SHP77 (cell line): ENCODE measurements at places on chromosomes 11 and 22.

- no peak for DNase-seq
These were observed 541.2 kb upstream of the API5 start for GRCh38 chr11:42770444-42771065.

- DNase-seq: no peak
These were observed 48.4 kb downstream of the DDX10 start for GRCh38 chr11:108713076-108713790.

DNA sequence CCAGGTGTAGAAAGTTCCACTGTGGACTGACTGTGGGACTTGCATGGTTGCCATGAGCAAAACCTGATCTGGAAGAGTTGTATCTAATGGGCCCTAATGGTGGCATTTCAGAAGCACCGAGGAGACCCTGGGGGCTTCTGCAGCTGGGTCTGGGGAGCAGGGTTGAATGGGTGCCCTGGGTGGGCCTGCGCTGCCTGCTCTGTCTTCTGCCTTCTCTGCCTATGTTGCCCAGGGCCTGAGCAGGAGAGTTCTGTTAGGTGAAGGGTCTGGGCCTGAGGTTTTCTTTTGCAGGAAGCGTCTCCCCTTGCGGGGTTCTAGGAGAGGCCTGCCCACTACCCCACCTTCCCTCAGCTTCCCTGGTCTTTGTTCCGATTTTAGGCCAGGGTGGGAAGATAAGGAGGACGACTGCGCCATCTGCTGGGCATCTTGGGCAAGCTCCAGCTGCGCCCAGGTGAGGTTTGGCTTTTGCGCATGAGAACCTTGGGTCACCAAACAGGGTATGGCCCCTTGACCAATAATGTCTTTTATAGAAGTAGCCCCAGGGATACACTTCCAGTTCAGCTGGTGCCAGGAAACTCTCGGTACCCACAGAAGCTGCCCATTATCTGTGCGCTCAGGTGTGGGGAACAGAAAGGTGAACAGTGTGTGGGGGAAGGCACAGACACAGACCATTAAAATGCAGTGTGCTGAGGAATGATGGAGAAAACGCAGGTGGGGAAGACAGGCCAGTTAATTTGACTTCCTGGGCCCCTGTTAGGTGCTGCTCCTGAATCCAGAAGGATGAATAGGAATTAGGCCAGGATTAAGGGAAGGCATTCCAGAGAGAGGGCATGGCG lies 23.2 kb downstream of the COMMD9 start:
- peak; percentile 40 for DNase-seq

DNA sequence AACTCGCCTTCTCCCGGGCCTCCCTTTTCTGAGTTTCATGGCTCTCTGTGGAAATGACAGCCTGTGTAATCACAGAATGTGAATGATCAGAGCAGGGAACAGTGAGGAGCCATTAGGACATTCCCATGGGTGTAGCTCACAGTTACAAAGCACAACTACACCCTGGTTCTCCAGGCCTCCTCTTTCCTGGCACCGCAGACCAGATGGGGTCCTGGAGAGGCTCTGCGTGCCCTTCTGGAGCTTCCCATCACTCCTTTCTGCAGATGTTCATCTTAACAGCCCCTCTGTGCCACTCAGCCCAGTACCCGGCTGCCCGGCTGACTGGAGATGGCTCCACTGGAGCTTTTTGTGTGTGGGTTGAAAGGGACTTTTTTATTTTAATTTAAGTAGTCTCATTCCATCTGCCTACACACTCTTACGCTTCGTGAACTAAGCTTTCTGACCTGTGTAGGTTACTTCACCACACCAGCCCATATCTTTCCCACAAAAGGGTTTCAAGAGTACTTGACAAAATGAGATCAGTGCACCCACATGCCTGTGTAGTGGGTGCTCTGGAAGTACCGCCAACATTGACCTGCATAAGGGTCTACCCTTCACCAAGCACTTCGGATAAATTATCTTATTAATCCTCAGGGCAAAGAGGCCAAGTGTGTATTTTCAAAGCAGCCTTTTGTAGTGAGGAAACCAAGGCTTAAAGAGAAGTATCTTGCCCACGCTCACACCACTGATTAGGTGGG lies 29.8 kb downstream of the SREBF2 start:
- DNase-seq: no peak

- peak; percentile 78 for DNase-seq
These were observed 4.5 kb upstream of the BCL9L start for GRCh38 chr11:118930094-118930712.

- peak; percentile 83 for DNase-seq
These were observed 80.3 kb downstream of the ETS1 start for GRCh38 chr11:128506999-128507611.

GRCh38 chr22:25569983-25570382 lies 5.5 kb downstream of the GRK3 start:
- DNase-seq: no peak

- no peak for DNase-seq
These were observed 12.5 kb upstream of the HMOX1 start for GRCh38 chr22:35368386-35368785.

GRCh38 chr11:18270102-18270501 lies 4.0 kb downstream of the SAA1 start:
- DNase-seq: no peak

DNA sequence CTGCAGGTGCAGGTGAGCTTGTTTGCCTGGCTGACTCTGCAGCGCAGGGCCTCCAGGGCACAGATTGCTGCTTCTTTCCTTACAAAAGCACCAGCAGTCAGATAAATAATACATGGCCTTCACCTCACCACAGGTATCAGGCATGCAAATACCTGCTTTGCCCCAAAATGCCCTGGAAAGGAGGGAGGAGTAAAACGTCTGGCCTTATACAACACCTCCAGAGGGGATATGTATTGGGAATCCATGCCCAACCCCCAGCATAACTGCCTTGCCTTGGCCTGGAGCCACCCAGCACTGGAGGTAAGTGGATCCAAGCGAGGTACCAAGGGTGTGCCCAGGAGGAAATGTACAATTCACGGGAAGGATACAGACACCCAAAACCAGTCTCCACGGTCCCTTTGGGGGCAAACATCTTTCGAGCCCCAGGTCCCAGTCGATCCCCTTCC lies 860 bp downstream of the TMEM184B start:
- DNase-seq: peak; percentile 8

- DNase-seq: no peak
These were observed 51.5 kb downstream of the SLC17A6 start for GRCh38 chr11:22389526-22390282.

GRCh38 chr11:103875855-103876510 lies 160.5 kb upstream of the DDI1 start:
- no peak for DNase-seq

DNA sequence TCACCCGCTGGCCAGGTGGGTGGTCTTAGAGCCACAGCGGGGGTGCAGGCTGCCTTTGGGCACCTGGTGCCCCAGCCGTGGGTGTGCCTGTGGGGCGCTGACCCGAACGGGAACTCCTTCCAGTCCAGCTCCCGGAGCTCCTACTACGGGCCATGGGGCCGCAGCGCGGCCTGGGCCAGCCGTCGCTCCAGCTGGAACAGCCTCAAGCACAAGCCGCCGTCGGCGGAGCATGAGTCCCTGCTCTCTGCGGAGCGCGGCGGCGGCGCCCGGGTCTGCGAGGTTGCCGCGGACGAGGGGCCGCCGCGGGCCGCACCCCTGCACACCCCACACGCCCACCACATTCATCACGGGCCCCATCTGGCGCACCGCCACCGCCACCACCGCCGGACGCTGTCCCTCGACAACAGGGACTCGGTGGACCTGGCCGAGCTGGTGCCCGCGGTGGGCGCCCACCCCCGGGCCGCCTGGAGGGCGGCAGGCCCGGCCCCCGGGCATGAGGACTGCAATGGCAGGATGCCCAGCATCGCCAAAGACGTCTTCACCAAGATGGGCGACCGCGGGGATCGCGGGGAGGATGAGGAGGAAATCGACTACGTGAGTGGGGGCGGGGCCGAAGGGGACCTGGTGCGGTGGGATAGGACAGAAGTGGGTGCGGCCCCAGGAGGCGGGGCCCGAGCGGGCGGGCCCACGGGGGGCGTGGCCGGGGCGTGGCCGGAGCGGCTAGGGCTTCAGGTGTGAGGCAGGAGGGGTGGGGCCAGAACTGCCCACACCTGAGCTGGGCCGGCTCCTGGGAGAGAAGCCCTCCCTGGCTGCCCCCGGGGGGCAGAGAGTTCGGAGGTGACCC lies 91.5 kb downstream of the CACNA1I start:
- no peak for DNase-seq

- DNase-seq: no peak
These were observed 478 bp upstream of the CD248 start for GRCh38 chr11:66317322-66317722.
